ENCODE measurements at places on chromosomes 12 and 14. TPM values are rescaled to one million over a fixed set of nuclear protein-coding genes. Genes with fewer than 3 reads are reported as not detected.

DNA sequence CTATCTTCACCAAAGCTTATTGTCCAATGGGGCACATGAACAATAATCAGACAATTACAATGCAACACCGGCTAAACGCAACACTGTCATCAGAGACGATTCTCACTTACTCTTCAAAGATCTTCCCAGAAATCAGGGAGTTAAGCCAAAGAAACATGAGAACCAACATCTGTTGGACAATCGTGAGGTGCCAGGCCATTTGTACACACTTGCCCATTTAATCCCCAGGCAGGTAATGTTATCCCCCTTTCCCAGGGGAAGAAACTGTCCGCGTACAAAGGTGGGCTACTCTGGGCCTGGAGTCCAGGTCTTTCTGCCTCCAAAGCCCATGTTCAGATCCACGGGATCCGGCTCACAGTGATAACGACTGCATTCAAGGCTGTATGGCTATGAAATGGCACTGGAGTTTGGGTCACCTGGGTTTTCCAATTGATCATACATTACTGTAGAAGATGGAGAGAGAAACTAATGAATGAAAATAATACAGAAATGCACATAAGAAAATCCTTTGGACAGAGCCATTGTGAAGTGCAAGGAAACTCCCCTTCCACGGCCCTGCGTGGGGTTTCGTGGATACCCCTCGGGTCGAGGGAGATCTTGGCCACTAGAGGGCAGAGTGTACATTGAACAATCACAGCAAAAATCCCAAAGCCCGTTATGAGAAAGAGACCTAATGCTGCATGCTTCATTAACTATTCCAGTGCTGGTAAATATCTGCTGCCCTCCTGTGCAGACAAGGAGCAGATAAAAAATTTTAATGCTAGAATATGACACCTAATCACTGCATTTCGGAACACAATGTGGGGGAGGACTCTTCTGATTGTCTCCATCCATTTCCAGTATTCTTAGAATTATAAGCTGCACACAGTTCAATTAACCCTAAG lies 111.4 kb downstream of the EGLN3 start:
- DNase-seq: peak; percentile 18

SLC38A1 gene
- polyA plus RNA-seq: 67.4 TPM

- no peak for DNase-seq
Measured at GRCh38 chr12:14619741-14620501, 52.2 kb upstream of the PLBD1 start.

DNA sequence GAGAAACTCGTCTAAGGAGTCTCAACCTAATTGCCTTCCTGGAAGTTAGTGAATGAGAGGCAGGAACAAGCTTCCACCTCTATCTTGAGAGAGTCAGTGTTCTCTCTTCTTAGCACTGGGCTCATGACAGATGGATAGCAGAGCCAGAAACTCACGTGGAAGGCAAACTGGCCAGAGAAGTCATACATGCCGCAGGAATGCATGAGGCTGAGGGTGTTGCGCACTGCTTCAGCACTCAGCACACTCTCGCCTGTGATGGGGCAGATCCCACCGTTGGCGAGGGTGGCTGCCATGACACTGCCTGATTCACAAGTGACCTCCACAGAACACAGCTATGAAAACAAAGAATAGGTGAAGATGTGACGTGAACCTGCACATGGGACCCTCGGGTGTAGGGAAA lies 6.0 kb downstream of the SPRYD4 start:
- no peak for DNase-seq

GRCh38 chr14:105494606-105494929 lies 3.5 kb downstream of the TEDC1 start:
- no peak for DNase-seq

GRCh38 chr12:111424189-111424792 lies 18.6 kb downstream of the SH2B3 start:
- no peak for DNase-seq

ADAM21 gene
- 0.16 TPM for polyA plus RNA-seq

GRCh38 chr12:17284873-17285272 lies 678.9 kb upstream of the LMO3 start:
- DNase-seq: no peak

DNA sequence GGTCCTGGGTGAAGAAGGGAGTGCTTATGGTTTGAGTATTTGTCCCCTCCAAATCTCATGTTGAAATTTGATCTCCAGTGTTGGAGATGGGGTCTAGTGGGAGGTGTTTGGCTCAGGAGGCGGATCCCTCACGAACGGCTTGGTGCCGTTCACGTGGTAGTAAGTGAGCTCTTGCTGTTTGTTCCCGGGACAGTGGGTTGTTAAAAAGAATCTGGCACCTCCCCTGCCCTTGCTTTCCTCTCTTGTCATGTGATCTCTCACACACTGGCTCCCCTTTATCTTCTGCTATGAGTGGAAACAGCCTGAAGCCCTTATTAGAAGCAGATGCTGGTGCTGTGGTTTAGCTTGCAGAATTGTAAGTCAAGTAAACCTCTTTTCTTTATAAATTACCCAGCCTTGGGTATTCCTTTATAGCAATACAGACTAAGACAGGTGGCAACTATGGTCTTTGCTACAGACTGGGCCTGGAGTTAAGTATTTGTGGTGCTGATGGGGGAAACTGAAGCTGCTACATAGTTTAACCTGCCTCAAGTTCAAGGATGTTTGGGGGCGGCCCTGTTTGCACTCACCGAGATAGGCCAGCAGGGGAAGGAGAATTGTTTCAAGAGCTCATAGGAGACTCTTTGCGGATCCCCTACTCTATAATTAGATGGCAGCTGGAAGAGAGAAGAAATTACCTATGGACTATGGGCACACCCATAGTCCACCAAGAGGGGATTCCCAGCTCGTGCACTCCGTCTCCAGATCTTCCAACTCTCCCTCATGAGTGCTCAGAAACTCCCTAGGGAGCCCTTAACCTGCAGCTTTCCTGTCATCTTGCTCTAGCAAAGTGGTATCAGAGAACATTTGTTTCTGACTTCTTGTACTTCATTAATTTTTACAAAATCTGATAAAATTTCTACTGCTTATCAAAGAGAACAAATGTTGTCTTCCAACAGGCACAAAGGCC lies 164.6 kb downstream of the SLC15A5 start:
- no peak for DNase-seq

Data from right renal pelvis (tissue), 4 donors.